Right ventricle myocardium superior (tissue), 1 donor: ENCODE measurements at places on chromosomes 5 and 9. TPM values are rescaled to one million over a fixed set of nuclear protein-coding genes. Genes with fewer than 3 reads are reported as not detected.

IL31RA gene
- total RNA-seq = not detected

OSMR gene
- 10.9 TPM for total RNA-seq

HK3 gene
- 7.2 TPM for total RNA-seq

SNCAIP gene
- total RNA-seq = 1.2 TPM

HMMR gene
- total RNA-seq = 0.54 TPM

- no peak for DNase-seq
These were observed 2.6 kb downstream of the CARD9 start for GRCh38 chr9:136370687-136371532.

DNA sequence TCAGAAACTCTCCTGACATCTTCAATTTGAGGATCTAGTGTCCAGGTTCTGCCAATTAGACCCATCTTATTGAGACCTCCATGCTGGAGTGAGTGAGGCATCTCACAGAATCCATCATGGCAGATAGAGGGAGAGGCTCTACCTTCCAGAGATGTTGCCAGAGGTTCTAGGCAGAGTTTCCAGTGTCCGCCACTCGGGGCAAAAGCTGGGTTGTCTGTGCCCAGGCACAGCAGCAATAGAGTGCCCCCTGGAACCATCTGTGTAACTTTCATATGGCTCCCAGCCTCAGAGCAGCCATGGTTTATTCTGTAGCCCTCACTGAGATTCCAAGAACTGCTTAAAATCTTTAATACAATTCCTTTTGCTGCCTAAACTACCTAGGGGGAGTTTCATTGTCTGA, 16.6 kb upstream of the CCDC112 start:
- DNase-seq = no peak

DNA sequence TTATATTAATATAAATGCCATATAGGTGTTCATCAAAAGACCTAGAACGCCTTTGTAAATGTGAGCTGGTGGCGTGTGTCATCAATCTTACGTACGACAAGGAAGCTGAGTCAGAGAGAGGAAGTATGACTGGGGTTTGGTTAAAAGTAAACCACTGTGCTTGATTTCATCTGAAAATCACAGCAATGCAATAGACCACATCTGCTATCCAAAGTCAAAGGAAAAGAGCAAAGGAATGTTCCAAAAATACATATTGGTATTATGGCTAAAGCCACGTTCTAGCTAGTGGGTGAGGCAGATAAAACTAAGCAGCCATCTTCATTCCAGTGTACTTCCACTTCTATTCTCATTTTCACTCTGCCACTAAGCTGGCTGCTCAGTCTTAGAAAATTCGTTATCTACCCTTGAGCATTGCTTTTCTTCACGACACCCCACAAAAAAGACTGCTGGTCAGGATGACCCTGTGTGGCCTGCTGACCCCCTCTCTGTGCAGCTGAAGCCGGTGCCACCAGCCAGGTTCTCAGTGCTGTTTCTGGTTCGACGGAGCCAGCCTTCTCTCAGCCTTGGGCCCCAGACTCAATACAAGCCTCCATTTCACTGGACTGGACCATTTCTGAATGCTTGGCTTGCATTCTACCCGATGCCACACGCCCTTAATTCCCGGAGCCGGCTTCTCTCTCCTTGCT, 23.8 kb downstream of the SHC3 start:
- DNase-seq = no peak

DNA sequence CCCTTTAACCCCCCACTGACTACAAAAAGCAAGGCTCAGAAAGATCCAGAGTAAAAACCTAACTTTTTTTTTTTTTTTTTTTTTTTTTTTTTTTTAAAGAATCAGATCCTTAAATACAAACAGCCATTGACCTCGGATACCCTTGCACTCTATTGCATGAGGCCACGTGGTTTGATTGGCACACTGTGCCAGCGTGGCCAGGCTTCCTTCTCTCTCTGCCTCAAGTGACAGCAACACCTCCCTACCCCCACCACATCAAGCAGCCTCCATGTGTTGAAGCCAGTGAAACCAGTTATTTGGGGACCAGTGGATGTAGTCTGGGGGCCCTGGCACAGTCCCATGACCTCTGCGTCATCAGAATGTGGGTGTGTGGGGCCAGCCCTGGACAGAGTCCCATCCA, 71.4 kb downstream of the OTULIN start:
- peak; percentile 63 for DNase-seq

GRCh38 chr5:96087939-96088338, 126.3 kb upstream of the ELL2 start:
- DNase-seq = no peak

DNA sequence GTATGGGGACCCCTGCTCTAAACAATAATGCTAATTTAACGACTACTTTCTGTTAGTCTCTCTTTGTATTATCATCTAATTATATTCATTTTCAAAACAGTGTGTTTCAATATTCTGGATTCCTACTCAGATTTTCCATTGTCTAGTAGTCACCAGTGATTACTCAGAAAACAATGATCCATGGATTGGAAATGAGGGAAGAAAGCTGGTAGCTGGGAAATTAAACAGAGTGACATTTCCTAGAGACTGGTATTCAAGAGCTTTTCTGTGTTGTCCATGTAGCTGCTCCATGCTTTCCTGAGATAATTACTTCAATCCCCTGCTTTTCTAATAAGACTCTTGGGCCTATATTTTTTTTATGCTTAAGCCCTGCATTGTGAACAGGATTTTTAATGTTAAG, 1862.1 kb upstream of the C9orf72 start:
- no peak for DNase-seq

DNA sequence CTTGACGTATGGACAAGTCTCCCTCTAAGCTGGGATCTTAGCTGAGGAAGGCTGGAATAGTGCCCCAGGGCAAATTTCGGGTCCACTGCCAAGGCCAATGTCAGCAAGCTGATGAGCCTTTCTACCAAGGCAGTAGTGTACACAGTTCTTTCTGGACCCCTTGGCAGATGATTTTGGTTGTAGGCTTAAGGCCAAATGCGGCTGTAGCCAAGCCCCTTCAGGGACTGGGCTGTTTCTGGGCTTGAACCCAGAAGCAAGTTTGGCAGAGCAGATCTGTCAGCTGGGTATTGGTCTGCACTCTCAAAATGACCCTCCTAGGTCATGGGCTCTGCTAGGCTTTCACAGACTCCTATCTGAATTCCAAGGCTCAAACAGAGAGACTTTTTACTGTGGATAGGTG, 121.6 kb downstream of the ADAMTSL1 start:
- DNase-seq = no peak

DNA sequence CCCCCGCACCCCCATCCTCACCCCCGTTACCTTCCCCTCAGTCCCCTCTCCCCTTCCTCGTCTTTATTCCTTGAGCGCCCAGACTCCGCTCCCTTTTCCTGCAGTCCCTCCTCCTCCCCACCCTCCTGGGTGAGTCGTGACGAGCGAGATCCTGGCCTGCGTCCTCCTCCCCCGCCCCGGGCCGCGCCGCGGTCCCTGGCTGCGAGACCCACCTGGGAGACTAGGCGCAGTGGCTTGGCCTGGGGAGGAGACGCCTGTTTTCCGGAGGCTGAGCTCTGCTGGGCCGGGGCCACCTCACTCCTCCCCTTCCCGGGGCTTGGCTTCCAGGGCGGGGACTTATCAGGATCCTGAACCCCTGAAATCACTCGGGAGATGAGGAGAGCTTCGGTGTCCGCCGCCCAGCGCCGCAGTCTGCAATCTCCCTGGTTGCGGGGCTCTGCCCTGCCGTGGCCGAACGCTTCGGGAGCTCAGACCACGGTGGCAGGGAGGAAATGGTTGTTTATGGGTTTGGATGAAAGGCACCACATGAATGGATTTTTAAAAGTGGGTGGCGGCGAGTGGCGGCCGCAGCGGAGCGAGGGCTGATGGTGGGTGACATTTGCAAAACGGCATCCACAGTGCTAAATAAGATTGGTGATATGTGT, 984 bp downstream of the STXBP1 start:
- peak; percentile 89 for DNase-seq
